T-helper 2 cell (primary cell): ENCODE measurements at places on chromosomes 2 and 18.

DNA sequence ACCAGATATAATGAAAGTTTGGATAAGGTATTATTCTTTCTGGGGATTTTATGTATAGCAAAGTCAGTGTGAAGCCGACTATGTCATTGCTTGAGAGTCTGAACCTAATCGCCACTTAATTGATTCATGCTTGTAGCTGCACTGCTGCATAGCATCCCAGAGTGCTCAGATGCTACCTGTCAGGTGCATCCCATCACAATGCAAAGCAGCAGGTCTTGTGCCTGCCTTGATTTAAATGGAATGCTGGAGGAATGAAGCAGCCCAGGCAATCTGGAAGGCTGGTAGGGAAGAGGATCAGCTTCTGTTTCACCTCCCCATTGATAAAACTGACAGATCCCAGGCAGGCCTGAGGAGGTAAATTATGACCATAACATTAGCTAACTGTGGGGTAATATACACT is 40.4 kb upstream of the ATIC start:
- no peak for DNase-seq

DNA sequence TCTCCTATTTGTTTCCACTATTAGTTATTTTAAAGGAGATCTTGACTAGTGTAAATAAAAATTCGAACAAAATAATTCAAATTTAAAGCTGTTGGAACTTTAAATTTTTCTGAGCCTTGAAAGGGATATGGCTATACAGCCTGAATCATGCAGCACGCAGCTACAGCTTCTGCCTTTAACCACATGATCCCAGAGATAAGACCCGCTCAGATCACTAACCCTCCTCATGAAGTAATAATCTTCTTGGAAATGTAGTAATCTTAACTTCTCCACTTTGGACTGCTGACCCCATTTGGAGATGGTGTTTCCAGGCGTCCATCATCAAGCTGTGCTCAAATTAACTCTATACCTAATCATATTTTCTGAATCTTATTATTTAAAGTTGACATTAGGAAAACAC is 336.6 kb downstream of the DSC3 start:
- no peak for DNase-seq

- no peak for DNase-seq
These were observed 72.0 kb upstream of the EPB41L5 start for GRCh38 chr2:119940856-119941255.

DNA sequence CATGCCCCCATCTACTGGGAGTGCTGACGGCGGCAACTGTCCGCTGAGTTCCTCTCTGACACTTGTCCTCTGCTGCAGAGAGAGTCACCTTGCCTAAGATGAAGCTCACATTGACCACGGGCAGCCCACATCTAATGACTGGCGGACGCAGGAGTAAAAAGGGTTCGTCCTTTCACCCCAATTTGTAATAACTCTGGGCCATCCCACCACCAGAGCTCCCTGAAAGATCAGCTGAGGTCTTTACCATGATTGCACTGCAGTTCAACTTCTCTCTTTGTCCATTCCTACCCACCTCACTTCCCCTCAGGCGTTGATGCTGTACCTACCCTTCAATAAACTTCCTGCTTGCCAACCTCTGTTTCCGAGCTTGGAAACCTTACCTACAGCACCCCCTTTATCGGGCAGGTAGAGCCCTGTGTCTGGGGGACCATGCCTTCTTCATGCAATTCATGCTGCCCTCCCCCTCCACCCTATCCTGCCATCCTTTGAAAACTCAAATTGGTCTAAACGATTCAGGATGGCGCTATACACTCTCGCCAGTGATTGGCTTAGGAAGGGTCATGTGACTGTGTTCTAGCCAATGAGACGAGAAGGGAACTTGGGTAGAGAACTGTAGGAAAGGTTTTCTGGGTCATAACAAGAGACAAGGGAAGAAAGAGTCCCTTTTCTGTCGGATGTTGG is 10.3 kb upstream of the B3GNT2 start:
- no peak for DNase-seq

DNA sequence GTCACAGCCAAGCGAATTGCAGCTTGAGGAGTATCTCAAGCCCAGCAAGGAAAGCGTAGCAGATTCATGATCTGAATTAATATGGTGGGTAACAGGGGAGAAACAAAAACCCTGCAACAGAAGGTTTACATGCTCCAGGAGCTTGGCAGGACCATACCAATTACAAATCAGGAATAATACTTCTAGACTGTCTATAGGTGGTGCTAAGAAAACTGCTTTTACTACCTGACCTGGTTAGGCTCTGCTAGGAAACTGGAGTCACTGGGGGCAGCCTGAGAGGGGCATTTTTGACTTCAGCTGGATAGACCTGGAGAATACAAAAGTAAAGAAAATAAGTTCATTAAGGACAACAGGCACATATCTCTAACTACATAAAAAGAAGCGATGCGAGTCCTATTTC is 24.6 kb upstream of the SPOPL start:
- DNase-seq, result no peak

DNA sequence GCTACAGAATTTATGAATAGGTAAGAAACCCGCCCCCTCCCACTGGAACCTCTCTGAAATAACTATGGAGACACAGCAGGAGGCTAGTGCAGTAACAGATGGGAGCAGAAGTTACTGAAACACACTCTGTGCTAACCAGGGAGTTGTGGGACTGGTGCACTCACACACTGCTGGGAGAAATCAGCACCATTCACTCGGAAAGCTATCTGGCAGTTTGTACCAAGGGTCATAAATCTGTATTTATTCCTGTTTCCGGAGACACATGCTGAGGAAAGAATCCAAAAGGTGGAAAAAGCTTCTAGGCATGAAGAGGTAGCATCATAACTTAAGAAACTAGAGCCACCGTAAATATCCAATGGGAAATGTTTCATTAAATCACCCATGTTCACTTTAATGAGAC is 39.9 kb downstream of the TGFA start:
- no peak for DNase-seq

- no peak for DNase-seq
These were observed 48.1 kb upstream of the SDC1 start for GRCh38 chr2:20273042-20273441.

DNA sequence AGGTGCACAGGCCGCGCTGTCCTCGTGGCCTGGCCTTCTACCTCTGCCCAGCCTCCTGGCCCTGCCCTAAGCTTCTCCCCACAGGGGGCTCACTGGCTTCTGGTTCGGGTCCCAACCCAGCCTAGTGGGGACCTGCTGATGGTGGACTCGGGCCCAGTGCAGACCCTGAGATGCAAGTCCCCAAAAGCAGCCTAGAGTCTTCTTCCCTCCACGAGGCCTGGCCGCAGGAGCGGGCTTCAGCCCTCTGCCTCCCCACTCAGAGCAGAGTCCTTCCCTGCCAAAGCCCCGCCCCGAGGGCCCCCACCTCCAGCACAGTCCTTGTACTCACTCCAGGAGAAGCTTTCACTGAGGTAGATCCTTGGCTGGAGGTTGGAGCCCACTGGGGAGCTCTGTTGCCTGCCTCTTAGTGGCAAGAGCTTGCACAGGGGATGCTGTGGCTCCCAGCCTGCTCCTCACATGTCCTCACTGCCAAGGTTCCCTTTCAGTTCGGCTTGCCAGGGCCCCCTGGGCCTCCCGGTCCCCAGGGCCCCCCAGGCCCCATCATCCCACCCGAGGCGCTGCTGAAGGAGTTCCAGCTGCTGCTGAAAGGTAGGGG is 3.6 kb downstream of the ERFE start:
- no peak for DNase-seq

- DNase-seq, result no peak
These were observed 18.2 kb downstream of the KIDINS220 start for GRCh38 chr2:8819194-8819593.

DNA sequence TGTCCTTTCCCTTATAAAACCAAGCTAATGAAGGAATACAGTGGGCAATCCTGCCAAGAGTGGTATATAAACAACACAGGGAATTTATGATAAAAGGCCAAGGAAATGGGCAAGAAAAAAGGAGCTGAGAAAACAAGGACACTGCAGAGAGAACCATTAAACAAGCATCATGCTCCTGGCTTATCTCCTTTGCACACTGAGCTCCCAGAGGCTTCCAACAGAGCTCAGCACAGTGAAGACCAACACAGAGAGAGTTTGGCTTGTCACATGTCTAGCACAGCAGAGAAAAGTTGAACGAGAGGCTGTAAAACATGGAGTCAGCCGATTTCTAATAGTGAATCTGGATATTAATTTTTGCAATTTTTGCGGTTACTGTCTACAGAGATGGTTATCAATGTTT is 68.0 kb upstream of the KLF7 start:
- DNase-seq, result no peak

GRCh38 chr2:36594849-36595248 is 3.1 kb downstream of the FEZ2 start:
- DNase-seq, result no peak

GRCh38 chr2:103959174-103960128 is 894.5 kb upstream of the POU3F3 start:
- no peak for DNase-seq

GRCh38 chr2:120715941-120716340 is 19.7 kb upstream of the GLI2 start:
- DNase-seq, result no peak

DNA sequence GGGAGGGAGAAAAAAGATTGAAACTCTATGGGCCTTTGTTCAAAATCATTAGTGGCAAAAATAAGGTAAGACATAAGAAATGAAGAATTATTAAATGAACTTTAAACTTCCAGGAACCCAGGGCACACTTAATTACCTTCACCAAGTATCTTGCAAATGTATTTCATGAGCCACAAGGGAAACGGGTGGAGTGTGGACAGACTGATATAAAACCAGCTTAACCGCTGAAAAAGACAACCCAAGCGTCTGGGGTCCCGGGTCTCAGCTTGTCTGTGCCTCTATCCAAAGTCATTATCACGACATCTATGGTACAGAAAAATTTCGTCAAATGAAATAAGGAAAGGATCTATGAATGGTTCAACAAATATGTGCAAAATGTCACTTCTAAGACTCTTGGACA is 13.9 kb upstream of the MBOAT2 start:
- DNase-seq, result no peak

DNA sequence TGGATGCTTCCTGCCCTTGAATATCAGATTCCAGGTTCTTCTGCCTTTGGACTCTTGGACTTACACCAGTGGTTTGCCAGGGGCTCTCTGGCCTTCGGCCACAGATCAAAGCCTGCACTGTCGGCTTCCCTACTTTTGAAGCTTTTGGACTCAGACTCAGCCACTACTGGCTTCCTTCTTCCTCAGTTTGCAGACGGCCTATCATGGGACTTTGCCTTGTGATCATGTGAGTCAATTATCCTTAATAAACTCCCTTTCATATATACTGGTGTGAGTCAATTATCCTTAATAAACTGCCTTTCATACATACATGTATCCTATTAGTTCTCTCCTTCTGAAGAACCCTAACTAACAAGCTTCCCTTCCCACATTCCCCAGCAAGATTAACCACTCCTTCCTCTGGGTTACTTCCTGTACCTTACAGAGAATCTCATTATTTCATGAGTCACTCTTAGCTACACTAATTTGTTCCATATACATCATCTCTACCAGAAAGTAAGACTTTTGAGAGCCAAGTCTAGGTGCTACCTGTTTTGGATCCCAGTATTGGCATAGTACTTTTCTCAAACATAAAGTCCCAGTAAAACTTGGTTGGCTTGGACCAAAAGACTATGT is 31.3 kb upstream of the LRATD1 start:
- no peak for DNase-seq
